ENCODE measurements at places on chromosomes 7 and 10.

DNA sequence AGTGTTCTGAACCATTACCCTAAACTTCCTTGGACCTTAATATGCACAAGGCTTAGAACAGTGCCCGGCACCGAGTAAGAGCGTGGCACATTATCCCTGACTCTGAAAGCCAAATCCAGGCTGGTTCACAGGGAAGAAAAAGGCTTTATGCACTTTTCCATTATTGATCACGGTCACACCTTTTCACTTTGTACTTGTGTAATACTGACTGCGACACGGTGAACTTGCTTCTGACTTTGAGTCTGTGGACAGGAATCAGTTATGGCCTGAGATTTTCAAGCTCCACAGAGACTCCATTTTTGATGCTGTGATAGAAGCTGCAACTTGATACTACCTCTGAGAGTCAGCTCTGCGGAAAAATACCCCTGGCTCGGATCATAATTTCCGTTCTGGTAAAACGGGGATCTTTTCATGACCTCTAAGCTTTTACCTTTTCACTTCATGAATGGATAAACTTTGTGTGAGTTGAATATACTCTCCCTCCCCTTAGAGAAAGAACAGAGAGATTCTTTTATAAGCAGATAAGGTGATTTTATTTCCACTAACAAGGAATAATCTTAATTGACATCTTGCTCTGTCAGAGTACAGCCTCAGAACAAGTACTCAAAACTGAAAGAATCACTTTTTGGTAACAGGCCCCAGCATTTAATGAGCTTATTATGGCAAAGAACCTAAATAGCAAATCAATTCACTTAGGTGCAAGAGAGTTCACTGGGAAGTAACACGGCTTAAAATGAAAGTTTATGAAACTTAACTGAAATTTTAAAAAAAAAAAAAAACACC, 88.8 kb downstream of the ELMO1 start:
- DNase-seq, result no peak

- DNase-seq, result no peak
Observed at GRCh38 chr7:69276011-69276729, 322.1 kb upstream of the AUTS2 start.

GRCh38 chr7:8885480-8886000, 452.1 kb downstream of the NXPH1 start:
- no peak for DNase-seq

- DNase-seq, result no peak
Observed at GRCh38 chr10:33271969-33272583, 62.4 kb downstream of the NRP1 start.

DNA sequence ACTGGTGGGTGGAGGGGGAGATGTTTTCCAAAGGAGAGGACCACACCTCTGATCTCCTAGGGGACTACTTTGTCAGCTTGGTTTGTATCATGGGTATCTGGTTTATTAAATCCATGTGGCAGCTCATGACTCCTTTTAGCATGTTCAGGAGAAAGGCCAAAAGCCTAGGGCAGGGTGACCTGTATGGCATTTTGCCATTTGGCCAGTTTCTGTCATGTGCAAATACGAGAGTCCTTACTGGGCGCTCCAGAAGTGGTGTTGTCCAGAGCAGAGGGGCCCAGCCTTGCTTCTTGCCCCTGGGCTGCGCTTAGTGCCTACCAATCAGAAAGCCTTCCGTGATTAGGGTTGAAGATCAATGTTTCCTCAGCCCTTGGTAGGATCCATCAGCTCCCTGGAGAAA, 31.0 kb downstream of the ADRA2A start:
- no peak for DNase-seq

GRCh38 chr7:25321424-25321823, 93.1 kb upstream of the NPVF start:
- no peak for DNase-seq

DNA sequence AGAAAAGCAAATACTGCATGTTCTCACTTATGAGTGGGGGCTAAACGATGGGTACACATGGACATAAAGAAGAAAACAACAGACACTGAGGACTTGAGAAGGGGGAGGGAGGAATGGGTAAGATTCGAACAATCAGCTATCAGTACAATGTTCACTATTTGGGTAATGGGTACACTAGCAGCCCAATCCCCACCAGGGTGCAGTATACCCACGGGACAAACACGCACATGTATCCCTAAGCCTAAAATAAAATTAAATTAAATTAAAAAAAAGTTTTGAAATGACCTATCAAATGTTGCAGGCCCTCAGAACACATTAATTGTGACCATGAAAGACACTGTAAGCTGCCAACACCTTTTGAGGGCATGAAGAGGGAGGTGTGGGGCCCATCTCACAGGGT, 316.0 kb downstream of the WDR37 start:
- no peak for DNase-seq

DNA sequence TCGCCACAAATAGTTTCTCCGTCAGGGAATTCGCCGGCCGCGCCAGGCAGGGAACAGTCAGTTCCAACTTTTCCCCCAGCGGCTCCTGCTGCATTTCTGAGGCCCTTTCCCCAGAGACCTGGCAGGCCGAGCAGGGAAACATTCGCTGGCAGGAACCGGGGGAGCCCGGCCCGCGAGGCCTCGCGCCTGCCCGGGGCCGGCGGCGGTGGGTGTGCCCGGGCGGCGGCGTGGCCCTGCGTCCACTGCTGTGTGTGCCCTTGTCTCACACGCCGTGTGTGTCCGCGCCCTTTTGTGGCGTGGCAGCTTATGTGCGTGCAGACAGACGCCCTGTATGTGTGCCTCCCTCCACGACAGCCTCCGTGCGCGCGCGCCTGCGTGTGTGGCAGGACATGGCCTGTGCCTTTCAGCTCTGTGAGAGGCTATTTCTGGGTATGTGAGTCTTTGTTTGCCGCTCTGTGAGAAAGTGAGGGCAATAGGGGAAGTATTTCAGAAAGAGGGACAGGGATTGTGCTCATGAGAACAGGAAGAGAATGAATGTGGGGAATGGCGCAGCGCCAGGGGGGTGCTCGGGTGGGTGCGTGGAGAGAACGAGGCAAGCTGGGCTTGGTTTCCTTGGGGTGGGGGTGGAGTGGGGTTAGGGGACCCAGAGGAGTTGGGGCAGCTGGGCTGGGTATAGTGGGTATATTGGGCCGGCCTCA, 689 bp upstream of the SMARCD3 start:
- DNase-seq, result peak; percentile 87

DNA sequence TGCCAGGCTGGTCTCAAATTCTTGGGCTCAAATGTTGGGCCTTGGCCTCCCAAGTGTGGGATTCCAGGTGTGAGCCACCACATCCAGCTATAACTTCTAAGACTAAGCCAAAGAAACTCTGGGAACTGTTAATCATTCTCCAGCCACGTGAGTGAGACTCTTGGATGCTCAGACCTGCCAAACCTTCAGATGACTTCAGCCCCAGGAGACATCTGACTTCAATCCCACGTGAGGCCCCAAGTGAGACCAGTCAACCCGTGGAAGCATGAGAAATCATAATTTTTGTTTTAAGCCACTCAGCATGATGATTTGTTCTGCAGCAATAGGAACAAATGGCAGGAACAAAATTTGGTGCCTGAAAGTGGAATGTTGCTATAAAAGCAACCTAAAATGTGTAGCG, 4.3 kb upstream of the PCBD1 start:
- no peak for DNase-seq

DNA sequence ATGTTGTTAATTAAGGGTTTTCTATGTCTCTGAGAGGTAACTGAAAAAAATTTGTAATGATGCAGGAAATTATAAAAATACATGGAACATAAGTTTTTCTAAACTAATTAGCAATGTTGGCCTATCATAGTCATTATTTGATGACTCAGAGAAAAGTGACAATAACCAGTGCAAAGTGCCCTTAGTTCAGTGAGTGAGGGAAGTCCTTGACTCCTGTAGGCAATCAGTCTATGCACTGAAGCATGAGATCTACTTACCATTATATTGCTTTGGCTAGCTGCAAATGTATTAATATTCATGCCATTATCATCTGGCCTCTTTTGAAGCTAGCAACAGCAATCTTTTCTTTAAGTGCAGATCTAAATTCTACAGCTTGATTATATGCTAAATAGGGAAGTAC, 40.6 kb downstream of the CCDC172 start:
- DNase-seq, result no peak

GRCh38 chr10:47336387-47337134, 11.6 kb upstream of the RBP3 start:
- no peak for DNase-seq

GRCh38 chr7:47500103-47500563, 81.8 kb downstream of the TNS3 start:
- DNase-seq, result no peak
